ENCODE measurements at places on chromosomes 2 and 18.
A peak's percentile ranks its signal among the peaks of the same experiment; 100 is the strongest.

DNA sequence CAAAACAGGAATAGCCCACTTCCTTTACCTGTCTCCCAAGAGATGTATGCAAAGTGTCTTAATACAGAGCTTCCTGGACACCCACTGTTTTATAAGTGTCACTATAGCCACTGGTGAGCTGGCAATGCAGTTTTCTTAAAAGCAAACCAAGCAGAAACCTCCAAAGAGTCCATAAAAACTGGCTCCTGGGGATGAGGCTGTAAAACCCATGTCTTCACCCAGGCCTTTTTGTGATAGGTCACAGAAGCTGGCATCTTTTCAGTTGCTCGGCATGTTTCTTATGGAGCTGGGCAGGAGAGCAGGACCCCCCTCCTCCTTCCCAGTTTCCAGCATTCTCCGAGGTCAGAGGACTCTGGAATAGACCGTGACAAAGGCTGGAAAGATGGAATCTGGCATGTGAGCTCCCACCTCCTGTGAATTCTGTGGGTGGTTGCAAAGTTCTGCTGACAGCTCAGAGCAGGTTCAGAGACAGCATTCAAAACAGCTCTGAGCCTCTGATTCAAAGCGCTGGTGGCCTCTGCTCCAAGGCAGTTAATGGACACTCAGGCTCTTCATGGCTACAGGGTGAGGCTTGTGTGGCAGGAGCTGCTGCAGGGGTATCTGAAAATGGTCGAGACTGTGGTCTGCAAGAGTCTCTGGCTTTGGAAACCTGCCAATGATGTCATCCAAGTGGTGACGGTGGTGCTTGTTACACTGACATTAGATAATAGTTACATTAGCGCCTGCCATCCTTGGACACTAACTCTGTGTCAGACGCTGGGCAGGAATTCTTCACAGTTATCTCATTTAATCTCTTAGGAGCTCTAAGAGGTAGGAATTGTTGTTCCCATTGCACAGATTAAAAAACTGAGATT, 283.4 kb downstream of the CLIP4 start:
- peak; percentile 31 for DNase-seq

DNA sequence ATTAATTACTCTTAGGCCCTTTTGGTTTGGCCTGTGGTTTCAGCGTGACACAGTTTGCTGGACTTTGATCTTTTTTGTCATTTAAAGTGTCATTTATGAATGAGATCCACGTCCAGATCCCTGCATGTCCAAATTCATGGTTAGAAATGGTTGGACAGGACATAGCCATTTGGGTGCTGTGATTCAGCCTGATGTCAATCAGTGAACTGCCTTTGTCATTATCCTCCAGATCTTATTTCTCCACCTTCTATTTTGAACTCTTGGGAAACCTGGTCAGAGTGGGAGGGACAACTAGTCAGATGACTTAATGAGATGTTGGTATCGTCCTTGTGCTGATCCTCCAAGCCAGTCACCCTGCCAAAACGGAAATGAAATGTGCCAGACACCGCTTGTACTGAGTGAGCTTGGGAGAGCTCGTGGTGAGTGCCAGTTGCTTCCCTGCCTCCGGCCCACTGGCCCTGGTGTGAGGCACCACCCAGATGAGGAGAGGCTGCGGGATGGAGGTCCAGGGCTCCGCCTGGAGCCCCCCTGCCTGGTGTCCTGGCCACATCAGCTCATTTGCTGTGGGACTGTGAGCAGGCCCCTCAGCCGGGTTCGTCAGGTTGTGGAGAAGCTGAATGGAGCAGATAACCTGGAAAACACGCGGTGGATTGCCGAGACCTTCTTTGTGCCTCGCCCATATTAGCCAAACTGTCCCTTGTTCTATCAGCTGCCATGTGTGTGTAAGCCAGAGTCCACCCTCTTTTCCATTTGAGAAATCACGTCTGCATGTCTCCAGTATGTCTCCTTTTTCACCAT, 70.1 kb downstream of the DGKD start:
- DNase-seq, result no peak

DNA sequence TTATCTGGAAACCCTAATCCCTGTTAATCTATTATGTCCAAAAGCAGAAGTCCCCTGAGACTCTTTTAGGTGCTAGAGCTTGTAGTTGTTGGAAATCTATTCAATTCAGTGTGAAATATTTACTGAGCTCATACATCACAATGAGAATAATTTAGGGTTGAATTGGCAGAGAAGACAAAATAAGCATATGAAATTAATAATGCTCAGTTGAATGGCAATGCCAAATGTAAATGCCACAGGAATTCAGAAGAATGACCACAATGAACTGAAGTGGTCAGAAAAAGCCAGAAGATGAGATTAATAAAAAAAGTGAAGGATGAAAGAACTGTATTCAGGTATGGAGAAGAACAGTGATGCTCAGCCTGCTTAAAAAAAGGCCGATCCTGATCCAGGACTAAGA, 8.0 kb upstream of the STAT4 start:
- peak; percentile 58 for DNase-seq

DNA sequence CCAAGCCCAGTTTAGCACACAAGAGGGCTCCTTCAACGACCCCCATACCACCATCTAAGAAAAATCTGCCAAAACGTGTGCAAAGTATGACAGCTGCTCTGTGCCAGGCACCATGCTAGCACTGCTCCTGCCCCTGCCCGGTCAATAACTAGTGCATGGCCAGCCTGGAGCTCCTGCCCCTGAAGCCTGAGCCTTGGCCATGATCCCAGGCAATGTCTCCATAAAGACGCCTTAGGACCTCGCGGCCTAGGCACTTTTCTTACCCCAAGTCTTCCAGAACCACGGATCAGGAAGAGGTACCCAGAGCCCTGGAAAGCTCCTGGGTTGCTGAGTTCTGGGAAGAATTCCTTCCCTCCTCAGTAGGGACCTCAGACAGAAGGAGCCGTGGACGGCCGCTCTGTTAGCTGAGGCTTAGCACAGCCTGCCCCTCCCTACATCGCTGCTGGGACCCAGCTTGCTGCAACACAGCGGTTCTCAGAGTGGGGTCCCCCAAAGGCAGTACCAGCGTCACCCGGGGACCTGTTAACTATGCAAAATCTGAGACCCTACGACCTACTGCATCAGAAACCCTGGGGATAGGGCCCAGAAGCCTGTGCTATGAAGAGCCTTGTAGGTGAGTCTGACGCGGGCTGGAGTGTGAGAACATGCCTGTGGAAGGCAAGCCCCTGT, 117.8 kb upstream of the TWIST2 start:
- DNase-seq, result no peak

- DNase-seq, result no peak
These were observed 158.9 kb downstream of the TWIST2 start for GRCh38 chr2:239006622-239007285.
